ENCODE measurements at places on chromosomes 7 and 10. TPM values are rescaled to one million over a fixed set of nuclear protein-coding genes. Genes with fewer than 3 reads are reported as not detected.

The FBXO24 gene
- 0.41 TPM for total RNA-seq

The COL28A1 gene
- total RNA-seq = 5.6 TPM

DNA sequence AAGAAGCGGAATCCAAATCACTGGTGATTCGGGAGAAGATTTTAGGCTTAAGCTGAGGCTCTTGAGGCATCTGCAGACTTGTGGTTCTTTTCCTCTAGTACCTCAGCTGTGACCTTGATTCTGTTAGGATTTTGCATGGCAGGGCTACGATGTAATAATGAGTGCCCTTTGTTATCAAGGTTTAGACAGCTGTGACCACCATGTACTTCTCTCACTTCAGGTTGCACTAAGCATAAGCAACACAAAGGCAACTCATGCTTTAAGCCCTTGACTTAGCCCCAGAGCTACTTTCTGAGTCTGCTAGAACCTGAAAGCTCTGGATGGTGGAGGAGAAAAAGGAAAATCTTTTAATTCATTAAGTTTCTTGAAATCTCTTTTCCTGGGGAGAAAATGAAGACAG, 1052.3 kb upstream of the PHF14 start:
- DNase-seq = no peak

DNA sequence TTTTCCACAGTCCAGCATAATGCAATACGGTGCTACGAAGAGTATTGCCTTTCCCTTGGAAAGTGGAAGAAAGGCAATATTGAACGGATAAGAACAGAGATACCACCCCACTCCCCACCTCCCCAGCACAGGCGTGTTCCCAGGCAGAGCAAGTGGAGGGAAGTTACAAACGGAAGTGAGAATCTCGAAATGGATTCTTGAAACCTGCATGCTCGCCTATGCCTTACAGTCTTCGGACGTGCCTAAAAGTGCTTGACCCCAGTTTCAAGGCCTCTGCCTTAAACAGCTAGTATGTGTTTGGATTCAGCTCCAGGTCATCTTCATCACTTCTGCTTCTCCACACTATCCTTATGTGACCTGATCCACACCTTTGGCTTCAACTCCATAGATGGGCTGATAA, 35.0 kb upstream of the USP6NL start:
- no peak for DNase-seq

GRCh38 chr10:110165239-110165638, 42.2 kb upstream of the MXI1 start:
- DNase-seq = no peak

DNA sequence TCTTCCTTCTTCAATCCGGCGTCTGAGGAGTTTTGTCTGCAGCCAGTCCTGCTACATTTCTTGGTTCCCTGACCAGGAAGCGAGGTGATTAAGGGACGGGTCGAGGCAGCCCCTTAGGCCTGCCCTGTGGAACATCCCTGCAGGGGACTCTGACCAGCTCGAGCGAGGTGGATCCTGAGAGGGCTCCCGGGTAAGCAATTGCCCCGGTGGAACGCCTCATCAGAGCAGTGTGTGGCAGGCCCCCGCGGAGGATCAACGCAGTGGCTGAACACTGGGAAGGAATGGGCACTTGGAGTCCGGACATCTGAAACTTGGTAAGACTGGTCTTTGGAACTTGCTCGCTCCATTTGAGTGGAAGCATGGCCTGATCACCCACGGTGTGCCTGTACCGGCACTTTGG, 121.0 kb downstream of the CUL2 start:
- no peak for DNase-seq

- no peak for DNase-seq
Measured at GRCh38 chr10:29880856-29881255, 178.5 kb downstream of the JCAD start.

DNA sequence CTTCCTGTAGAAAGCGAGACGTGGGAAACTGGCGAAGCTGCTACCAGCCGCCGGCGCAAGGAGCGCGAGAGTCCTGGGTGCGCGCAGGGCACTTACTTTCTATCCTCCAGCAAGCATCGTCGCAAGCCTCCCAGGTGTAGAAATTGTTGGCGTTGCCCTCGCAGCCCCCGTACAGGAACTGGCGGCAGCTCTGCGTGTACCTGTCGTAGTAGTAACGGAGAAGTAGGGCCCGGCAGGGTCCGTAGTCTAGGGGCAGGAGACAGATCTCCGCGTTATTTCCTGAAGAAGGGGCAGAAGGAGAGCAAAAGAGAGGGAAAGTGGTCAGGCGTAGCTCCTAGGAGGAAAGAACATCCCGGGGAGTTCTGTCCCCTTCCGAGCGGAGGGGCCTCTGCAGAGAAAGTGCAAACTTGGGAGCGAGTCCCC, 501 bp downstream of the TFPI2 start:
- no peak for DNase-seq

DNA sequence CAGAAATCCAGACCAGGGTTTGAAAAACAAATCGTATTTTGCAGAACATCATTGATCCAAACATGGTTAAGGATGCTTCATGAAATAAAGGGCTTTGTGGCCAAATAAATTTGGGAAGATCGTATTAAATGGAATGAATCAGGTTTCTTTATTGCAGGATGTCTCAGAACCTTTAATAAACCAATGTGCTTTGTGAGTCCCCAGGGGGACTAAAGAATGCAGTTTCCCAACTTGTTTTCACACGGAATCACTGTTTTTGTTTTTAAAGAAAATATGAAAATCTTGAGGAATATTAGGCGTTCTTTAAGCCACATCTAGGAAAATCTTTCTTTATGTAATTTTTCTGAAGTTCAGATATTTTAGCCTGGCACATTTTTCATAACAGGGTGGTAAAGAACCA, 16.8 kb upstream of the CCDC172 start:
- no peak for DNase-seq

DNA sequence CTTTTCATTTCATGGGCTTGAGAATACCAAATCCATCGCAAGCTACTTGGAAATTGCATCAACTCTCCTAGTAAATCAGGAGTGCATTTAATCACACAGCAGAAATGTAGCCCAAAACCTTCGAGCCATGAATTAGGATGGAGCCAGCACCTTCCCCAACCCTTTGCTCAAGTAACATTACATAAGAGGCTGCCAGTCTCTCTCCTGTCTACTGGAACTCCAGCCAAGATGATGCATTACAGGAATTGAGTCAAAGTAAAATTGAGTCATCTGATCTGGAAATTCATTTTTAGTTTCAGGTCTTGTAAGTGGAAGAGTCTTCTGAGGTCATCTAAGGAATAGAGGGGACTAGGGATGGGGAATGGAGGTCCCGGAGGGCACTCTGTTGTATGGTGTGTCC, 69.7 kb upstream of the FHIP2A start:
- no peak for DNase-seq

GRCh38 chr7:728602-729001, 1.5 kb upstream of the PRKAR1B start:
- no peak for DNase-seq

DNA sequence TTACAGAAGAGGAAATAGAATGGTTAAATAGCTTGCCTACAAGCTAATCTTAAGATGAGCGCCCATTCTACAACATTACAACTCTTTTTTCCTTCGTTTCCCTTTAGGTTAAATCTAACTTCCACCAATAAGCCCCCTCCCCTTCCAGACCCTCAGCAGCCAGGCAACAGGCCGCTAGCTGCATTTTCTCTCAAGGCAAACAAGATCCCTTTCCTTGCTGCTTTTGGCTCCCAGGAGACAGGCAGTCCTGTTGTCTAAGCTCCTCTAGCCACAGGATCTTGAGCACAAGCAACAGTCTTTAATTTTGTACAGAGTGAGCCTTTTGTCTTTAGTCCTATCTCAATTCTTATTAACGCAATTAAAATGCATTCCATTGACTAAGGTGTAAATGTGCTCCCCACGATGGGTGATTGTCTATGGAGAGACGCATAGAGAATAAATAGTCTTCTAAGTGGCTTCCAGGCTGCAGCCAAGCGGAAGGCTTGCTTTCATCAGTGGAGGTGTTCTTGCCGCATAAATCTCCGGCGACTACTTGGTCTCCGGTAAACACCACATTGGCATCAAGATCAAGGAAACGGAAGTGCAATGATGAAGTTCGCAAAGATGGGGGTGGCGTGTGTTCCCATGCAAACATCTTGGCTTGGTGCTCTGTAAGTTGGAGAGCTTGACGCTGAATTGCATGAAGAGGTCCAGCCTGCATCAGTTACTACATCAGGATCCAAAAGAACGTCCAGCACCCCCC, 181.9 kb upstream of the LYZL2 start:
- no peak for DNase-seq

DNA sequence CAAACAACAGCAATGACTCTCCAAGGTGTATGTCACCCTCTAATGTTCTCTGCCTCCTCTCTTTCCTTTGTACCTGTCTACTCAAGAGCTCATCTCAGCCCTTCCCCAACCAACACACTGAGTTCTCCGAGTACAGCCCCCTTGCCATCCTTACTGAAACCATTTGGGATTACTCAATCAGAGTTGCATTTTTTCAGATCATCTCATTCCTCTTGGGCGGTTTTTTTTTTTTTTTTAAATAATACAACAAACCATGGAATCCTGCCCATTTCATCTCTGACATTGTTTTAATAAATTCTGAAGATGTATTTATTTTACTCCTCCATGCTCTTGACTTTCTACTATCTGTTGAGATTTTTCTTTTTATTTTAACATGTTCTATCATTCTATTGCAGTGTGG, 4.2 kb upstream of the CREB3L2 start:
- no peak for DNase-seq

DNA sequence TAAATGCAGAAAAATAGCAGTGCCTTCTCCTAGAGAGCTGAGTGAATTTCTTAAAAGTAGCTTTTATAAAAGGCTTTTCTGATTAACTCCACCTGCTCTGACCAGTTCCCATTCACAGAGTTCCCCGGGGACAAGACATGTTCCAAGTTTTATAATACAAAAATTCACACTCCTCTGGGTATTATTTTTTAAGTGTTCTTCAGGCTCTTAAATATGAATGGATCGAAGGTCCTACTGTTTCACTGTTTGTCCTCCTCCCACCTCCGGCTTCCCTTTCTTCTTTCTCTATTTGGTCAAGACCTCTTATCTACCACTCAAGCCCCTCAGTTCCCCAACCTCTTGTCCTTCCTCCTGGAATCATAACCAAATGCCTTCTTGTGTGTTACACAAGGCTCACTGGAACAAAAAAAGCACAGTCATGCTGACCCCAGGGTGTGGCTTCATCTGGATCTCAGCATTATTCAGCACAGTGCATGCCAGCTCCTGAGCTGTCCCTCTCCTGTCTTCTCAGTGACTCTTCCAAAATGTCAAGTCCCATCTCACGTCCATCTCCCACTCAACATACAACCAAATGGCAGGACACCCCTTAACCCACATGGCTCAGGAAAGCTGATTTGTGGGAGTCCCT, 222.4 kb downstream of the SORCS1 start:
- no peak for DNase-seq

GRCh38 chr10:59905731-59906416, 482 bp downstream of the CCDC6 start:
- DNase-seq = no peak

DNA sequence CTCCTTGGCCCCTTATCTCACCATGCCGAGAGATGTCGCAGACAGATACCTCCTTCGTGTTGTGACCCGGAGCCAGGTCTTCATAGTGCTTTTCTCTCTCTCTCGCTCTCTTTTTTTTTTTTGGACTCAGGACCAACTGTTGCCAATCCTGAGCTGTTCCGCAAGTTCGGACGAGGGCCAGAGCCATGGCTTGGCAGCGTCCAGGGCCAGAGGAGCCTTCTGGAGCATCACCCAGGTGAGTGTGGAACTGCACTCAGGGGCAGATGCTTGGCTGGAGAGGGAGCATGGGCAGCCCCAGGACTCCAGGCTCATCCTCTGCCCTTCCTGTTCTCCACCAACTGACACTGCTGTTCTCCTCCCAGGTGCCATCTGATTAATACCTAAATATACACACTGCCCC, 7.8 kb downstream of the ZNF862 start:
- no peak for DNase-seq

DNA sequence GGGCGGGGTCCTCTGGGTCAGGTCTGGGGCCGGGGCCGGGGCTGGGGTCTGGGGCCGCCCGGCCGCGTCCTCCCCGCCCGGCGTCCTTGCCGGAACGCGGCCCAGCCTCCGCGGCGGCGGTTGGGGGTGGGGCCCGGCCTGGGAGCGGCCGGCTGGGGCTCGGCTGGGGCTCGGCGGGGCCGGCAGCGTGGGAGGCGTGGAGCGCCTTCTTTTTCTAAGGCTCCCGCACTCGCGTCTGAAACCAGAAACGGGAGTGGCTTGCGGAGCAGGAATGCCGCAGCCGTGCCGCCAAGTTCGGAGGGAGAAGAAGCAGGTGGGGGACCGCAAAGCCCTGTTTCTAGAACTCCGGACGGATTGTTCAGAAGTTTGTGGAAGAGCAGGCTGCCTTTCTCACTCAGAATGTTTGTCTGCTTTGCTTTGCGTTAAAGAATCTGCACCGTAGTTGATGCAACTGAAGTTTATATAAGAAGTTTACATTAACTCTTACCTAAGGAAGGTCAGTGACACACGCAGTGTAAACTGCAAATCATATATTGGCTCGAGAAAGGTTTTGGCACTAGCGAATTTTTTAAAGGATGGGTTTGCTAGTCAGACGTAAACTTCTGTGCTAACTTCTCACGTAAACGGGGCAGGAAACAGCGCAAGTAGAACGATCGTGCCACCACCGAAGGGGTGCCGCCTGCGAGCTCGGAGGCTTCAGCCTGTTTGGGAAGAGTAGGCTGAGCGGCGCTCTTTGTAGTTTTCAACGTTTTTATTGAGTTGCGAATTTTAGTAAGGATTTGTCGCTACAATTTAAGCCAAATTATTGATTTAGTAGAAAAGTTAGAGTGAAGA, 729 bp downstream of the DNAJB6 start:
- peak; percentile 81 for DNase-seq

DNA sequence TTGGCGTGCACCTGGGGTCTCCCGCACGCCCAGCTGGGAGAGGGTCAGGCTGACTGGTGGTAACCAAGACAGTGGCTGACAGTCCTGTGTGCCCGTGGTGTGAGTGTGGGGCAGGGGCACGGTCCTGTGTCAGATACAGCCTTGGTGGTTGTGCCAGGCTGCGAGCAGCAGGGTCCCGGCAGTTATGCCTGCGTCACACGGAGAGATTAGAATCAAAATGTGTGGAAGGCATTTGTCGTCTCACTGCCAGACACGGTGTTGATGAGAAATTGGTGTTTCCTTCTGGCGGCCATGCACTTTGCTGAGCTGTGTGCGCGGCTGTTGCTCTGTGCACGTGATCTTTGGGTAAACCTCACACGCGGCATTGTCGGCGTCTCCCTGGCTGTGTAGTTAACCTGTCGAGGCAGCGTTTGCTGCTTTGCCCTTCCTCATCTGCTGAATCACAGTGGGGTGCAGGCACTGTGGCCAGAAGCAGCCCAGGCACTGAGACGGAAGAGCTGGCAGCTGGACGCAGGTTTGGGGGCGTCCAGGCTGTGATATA, 87.7 kb downstream of the NKX6-2 start:
- DNase-seq = no peak

DNA sequence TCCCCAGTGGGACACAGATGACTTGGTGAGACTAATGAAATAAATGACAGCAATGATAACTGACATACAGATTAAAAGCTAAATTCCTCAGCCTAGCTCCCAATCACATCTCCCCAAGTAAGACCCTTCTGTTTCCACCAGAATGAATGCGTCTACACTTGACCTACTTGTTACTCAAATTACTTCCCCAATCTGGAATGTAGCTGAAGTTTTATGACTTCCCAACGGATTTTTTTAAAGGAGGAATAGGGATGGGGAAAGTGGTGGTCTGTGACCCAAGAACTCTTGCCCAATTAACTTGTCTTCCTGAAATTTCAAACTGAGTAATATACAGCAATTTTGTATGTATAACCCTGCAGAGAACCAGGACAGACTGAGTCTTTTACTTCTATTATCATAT, 9.1 kb downstream of the H2AZ2 start:
- DNase-seq = no peak

GRCh38 chr10:35420044-35420443, 83.7 kb downstream of the CCNY start:
- DNase-seq = no peak

Measured in Right ventricle myocardium inferior (tissue), 1 donor.